NCI-H1436 (cell line): ENCODE measurements at places on chromosomes 3 and 15.

GRCh38 chr3:178705925-178706324 is 169.7 kb downstream of the KCNMB2 start:
- DNase-seq = no peak

GRCh38 chr15:99727733-99728132 is 5.5 kb downstream of the LYSMD4 start:
- no peak for DNase-seq

GRCh38 chr15:62391641-62392262 is 226.7 kb upstream of the C2CD4B start:
- DNase-seq = no peak

GRCh38 chr15:53223815-53224214 is 433.7 kb upstream of the ONECUT1 start:
- DNase-seq = no peak

DNA sequence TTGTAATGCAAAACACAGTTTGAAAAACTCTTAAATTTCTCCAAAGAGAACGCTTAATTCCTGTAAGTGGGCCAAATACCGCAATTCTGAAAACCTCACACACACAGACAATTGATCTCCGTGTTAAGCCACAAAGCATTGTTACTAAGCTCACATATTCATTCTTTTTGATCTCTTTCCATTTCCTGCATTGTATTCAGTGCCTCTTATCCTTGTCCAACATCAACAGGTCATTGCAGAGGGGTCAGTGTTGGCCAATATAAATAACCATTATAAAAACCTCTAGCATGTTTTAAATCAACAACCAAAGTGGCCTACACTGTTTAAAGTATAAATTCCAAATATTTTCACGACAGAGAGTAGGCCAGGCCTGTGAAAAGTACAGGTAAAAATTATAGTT is 171.1 kb downstream of the PDZRN3 start:
- DNase-seq = no peak

DNA sequence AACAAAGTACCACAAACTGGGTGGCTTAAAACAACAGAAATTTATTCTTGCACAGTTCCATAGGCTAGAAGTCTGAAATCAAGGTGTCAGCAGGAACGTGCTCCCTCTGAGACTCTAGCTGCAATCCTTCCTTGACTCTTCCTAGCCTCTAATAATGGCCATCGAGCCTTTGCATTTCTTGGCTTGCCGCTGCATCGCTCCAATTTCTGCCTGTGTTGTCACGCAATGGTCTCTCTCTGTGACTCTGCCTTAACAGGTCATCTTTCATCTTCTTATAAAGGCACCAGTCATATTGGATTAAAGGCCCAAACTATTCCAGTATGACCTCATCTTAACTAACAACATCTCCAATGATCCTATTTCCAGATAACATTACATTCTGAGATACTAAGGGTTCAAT is 61.0 kb upstream of the FNDC3B start:
- no peak for DNase-seq

GRCh38 chr3:13684854-13685253 is 135.9 kb downstream of the FBLN2 start:
- DNase-seq = no peak

GRCh38 chr15:59165726-59166125 is 40.9 kb upstream of the LDHAL6B start:
- no peak for DNase-seq

DNA sequence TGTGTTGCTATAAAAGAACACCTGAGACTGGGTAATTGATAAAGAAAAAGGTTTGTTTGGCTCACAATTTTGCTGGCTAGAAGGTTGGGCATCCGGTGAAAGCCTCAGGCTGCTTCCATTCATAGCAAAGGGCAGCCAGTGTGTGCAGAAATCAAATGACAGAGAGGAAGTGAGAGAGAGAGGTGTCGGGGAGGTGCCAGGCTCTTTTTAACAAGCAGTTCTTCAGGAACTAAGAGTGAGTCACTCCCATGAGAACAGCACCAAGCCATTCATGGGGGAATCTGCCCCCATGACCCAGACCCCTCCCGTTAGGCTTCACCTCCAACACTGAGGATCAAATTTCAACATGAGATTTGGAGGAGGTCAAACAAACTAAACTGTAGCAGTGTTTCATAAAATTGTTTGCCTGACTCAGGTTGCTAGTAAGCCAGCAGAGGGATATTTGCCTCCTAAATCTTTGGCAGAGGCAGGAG is 4.5 kb upstream of the PARP15 start:
- peak; percentile 5 for DNase-seq

DNA sequence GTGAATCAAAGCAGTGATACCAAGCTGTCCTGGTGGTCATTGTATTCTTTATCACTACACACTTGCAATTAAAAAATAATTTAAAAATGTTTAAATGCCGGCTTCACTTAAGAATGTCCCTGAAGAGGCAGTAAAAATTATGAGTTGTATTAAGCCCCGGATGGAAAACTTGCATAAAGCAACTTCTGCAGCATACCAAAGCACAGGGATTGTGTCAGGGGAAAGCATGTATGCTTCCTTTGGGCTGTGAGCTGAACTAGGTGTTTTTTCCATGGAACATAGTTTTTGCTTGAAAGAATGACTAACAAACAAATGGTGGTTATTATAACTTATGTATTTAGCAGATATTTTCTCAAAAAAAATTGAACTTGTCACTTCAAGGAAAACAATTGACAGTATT is 143.1 kb downstream of the ARNT2 start:
- no peak for DNase-seq

DNA sequence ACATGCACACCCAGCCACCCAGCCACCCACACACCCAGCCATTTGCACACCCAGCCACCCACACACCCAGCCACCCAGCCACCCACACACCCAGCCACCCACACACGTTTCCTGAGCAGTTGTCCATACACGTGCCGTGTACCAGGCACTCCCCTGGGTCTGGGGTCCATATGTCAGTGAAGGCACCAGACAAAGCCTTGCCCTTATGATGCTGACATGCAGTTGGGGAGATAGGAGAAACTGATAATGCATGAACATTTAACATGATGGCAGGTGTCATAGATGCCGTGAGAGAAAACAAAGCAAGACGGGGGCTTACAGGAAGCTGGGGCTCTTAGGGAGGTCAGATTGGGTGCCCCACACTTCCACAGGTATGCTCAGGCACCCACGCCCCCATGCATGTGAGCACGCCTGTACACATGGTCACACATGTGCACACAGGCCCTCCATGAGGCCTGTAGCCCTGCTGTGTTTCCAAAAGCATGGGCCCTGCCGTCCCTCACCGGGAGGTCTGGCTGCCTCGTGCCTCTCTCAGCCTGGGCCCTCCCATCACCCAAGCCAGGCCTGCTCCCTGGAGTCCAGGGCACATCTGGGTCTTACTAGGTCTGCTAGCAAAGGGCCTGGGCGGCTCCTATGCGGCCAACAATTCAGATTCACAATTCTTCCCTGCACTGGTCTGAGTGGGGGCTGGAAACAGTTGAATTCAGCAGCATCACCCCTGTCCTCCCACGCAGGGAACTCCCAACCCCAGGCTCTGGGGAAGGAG is 3.6 kb upstream of the DNAJB8 start:
- no peak for DNase-seq

DNA sequence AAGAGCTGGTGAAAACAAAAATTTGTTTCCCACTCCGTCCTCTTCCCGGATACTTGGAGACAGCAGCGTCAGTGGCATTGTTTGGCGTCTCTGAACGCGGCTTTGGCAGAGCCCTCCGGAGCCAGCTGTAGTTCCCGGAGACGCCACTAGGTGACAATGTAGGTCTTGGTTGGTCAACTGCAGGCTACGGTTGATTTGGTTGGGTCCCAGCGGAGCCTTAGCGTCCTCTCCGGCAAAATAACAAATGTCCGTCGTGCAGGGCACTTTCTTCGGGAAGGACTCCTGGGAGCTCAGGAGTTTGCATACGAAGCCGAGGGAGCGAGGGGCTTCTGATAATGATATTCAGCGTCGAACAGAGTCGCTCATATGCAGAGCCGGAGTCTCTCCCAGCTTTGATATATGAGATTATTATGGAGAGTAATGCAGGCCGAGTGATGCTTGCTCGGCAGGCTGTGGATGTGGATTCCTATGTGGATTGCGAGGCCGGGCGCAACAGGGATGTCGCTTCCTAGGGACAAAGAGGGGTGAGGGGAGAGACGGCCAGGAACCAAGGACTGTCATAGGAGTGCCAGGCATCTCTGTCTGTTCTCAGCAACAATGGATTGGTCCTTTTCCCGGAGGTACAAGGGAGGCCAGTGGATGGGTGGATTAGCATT is 74.8 kb downstream of the IL20RB start:
- DNase-seq = peak; percentile 78

- no peak for DNase-seq
These were observed 102.1 kb downstream of the FBXL22 start for GRCh38 chr15:63699101-63699785.

DNA sequence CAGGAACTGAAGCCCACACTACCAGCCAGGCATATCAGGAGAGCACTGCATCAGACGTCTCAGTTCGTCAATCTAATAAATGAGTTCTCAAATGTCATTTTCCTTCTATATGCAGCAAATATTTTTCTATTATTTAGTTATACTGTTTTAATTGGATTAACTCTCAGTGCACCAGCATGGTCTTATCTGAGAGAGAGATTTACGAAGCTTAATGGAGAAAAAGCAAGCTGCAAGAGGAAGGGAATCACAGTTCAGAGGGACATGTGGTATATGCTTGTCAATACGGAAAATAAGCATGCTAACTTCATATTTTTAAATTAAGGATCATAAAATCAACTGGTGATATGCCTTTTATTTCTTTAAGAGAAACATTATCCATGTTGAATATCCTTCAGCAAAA is 213.1 kb upstream of the NECTIN3 start:
- no peak for DNase-seq

DNA sequence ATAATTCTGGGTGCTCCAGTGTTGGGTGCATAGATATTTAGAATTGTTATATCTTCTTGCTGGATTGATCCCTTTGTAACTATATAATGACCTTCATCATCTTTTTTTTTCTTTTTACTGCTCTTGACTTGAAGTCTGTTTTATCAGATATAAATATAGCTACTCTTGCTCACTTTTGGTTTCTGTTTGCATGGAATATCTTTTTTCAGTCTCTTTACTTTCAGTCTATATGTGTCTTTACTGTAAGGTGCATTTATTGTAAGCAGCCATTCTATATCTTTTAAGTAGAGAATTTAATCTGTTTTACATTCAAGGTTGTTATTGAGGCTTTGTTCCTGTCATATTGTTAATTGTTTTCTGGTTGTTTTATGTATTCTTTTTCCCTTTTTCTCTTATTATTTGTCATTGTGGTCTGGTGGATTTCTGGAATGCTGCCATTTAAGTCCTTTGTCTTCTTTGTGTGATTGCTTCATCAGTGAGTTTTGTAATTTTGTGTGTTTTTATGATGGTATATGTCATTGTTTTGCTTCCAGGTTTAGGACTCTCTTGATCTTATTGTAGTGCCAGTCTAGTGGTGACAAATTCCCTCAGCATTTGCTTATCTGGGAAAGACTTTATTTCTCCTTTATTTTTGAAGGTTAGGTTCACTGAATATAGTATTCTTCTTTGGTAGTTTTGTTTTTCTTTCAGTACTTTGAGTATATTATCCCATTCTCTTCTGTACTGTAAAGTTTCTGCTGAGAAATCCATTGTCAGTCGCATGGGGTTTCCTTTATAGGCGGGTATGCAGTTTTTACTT is 8.3 kb upstream of the PRR23C start:
- DNase-seq = no peak

- no peak for DNase-seq
These were observed 164.6 kb downstream of the SUCLG2 start for GRCh38 chr3:67489816-67490215.

GRCh38 chr3:52912885-52913731 is 15.8 kb upstream of the STIMATE start:
- no peak for DNase-seq

DNA sequence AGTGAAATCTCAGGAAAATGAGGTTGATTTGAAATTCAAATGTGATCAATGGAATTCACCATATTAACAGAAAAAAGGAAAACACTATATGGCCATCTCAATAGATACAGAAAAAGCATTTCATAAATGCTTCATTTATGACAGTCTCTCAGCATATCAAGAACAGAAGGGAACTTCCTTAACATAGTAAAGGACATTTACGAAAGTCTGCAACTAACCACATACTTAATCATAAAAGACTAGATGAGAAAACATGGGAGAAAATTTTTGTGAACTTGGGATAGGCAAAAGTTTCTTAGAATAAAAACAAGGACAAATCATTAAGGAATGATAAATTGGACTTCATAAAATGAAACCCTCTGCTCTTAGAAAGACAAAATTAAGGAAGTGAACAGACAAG is 24.7 kb upstream of the TIPARP start:
- DNase-seq = no peak

DNA sequence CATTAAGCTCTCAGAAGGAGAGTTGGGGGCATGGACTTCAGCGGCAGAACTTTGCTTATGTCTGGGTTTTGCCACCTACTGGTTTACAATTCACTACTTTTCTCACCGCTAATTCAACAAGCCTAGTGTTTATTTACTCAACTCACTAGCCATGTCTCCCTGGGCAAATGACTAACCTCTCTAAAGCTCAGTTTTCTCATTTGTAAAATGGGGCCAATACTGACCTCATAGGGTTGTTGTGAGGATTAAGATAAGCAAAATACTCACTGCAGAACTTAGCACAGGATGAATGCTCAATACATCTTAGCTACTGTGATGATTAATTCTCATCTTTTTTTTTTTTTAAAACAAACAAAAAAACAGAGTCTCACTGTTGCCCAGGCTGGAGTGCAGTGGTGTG is 106.3 kb downstream of the CADPS start:
- no peak for DNase-seq

- no peak for DNase-seq
These were observed 16.0 kb upstream of the PTX3 start for GRCh38 chr3:157420606-157421130.

DNA sequence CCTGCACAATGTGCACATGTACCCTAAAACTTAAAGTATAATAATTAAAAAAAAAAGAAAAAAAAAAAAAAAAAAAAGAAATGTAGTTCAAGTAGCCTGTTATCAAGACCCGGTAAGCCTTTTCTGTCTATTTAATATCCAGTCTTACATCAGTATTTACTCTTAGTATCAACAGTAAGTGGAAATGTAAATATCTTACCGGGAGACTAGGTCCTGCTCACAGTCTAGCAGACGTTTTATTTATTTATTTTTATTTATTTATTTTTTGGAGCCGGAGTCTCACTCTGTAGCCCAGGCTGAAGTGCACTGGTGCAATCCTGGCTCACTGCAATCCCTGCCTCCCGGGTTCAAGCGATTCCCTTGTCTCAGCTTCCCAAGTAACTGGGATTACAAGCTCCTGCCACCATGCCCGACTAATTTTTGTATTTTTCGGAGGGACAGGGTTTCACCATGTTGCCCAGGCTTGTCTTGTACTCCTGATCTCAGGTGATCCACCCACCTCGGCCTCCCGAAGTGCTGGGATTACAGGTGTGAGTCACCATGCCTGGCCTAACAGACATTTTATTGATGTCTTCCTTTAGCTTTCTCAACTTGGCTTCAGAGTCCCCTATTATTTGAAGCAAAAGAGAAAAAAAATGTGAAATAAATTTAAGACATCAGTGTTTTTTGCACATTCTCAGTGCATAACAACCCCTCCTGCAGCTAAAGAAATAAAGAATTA is 19.9 kb downstream of the C2CD4B start:
- no peak for DNase-seq

- peak; percentile 98 for DNase-seq
These were observed at the start of gene U2SURP for GRCh38 chr3:143001369-143002082. TSS of gene U2SURP (plus strand) at chr3:143001570. CDS start at chr3:143001629, 59 bp downstream.

- DNase-seq = no peak
These were observed 32.2 kb downstream of the SLC15A2 start for GRCh38 chr3:121926380-121926779.
